Activated CD8-positive, alpha-beta memory T cell treated with anti-CD3 and anti-CD28 coated beads, Interleukin-2, amount 10 ng/mL, durations not matched to agents 7 days and 5 days (primary cell): ENCODE measurements at places on chromosomes 13 and 19. TPM values are rescaled to one million over a fixed set of nuclear protein-coding genes. Genes with fewer than 3 reads are reported as not detected.

Gene CYP2F1
- not detected for total RNA-seq

DNA sequence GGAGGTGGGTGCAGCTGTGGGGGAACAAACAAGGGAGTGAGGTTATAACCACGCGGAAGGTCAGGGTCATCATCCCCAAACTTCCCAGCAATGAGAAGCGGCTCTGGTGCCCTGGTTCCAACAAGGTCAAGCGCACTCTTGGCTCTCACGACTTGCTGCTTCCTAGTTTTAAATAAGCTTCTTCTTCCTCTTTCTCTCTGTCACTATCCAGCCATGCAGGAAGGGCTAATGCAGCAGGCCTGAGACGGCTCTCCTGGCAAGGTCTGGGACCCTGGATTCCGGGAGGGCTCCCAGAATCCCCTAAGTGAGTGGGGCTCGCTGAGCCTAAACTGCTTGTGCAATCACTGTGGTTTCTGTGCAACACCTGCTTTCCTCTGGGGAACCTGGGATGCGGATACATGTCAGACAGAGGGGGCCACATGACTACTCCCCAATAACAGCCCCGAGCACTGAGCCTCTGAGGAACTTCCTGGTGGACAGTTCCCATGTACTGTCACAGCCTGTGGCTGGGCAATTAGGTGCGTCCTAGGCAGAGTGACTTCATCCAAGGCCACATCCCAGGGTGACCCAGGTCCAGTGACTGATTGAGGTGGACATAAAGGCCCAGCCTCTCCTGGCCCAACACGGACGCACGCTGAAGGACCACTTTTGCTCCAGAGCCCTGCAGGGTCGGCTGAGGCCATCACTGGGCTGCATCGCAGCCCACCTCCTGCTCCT, 24.2 kb downstream of the VRK3 start:
- peaks cover 45% of the 10 kb centered on the region for H3K36me3 ChIP-seq
- H3K4me1 ChIP-seq, result peaks cover 38% of the 10 kb centered on the region
- no peak overlapping the region for H3K4me3 ChIP-seq
- no peak overlapping the region for H3K27ac ChIP-seq
- no peaks in the 10 kb centered on the region for H3K27me3 ChIP-seq

DNA sequence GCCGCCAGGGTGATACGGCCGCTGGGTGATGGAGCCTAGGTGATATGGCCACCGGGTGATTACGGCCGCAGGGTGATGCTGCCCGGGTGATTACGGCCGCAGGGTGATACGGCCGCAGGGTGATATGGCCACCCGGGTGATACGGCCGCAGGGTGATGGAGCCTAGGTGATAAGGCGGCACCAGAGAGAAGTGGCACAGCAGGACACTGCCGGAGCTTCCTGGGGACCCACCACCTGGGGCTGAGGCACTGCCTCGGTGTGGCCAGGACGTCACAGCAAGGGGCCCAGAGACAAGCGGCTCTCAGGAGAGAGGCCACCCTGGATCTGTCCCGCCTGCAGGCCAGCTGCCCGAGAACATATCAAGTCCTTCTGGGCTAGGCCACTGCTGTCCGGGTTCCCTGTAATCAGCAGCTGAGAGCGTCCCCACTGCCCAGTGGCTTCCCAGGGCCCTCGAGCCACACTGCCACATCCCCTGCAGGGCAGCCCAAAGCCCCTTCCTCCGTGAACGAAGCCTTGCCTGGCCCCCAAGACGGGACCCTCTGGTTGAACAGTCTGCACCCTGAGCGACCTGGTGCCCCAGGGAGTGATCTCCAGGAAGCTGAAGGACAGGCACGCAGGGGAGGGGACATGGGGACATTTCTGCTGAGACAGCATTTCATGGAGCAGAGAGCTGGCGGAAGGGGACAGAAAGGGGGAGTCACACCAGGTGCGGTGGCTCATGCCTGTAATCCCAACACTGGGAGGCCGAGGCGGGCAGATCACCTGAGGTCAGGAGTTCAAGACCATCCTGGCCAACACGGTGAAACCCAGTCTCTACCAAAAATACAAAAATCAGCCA, 22.1 kb downstream of the ZNF787 start:
- H3K4me3 ChIP-seq, result no peak overlapping the region
- no peaks in the 10 kb centered on the region for H3K4me1 ChIP-seq
- no peak overlapping the region for H3K27ac ChIP-seq

DNA sequence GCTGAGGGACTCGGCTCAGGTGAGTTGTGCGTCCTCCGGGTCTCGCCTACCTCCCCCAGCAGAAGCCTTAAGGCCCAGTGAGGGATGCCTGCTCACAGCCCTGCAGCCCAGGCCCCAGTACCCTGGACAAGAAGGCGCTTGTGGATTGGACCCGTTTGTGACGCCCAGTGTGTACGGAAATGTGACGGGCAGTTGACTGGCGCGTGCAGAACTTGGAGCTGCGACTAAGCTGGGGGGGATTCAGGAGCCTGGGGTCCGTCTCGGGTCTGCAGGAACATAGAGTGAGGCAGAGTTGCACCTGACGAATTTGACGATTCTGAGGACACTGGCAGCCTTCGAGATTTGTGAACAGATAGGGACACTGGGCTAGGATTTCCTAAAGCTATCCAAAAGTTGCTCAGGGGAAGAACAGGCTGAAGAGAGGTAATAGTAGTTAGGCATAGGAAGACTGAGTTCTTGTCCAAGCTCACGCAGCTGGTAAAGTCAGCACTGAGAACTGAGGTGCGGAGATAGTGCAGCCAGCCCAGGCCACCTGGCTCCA, 519 bp downstream of the ZNF551 start:
- no peak for DNase-seq
- H3K36me3 ChIP-seq, result peaks cover 61% of the 10 kb centered on the region
- H3K4me3 ChIP-seq, result peak overlapping the region; percentile 95
- no peaks in the 10 kb centered on the region for H3K27me3 ChIP-seq
- H3K27ac ChIP-seq, result peak overlapping the region; percentile 90

GRCh38 chr13:48731001-48731658, 77.4 kb downstream of the CYSLTR2 start:
- no peaks in the 10 kb centered on the region for H3K36me3 ChIP-seq
- no peak overlapping the region for H3K4me3 ChIP-seq
- DNase-seq, result no peak
- H3K4me1 ChIP-seq, result peaks cover 8% of the 10 kb centered on the region
- H3K27ac ChIP-seq, result no peak overlapping the region
- H3K27me3 ChIP-seq, result peaks cover 2% of the 10 kb centered on the region

Gene PGLYRP1
- total RNA-seq, result not detected

GRCh38 chr19:45884682-45885555, 1.0 kb downstream of the IRF2BP1 start:
- peak overlapping the region; percentile 62 for H3K4me3 ChIP-seq
- peaks cover 2% of the 10 kb centered on the region for H3K27me3 ChIP-seq
- peak; percentile 48 for DNase-seq
- peaks cover 26% of the 10 kb centered on the region for H3K4me1 ChIP-seq
- no peaks in the 10 kb centered on the region for H3K36me3 ChIP-seq
- H3K27ac ChIP-seq, result no peak overlapping the region

- DNase-seq, result no peak
- no peaks in the 10 kb centered on the region for H3K36me3 ChIP-seq
- H3K4me3 ChIP-seq, result no peak overlapping the region
- no peaks in the 10 kb centered on the region for H3K4me1 ChIP-seq
Measured at GRCh38 chr13:90321281-90321931, 1026.1 kb upstream of the MIR17HG start.

DNA sequence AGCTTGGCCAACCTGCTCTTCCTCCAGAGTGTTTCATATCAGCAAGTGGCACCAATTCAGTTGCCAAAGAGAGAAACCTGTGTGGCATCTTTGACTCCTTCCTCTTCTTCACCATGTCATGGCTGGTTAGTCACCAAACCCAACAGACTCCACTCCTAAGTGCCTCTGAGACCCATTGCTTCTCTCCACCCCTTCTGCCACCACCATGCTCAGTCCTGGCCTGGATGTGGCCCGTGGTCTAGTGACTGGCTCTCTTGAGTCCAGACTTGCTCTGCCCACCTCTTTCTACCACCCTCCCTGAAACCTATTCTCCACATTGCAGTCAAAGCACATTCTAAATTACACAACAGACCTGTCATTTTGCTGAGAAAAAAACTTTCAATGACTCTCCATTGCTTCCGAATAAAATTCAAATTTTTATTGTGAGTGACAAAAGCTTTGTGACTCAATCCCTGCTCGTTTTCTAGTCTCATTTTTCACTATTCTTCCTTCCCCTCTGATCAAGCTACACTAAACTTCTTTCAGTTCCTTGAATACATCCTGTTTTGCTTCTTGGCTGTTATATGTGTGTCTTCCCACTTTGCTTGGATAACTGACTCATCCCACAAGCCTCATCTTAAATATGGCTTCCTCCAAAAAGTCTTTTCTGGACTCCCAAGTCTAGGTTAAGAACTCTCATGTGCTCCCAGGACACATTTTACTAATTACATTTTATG, 12.0 kb upstream of the TNFSF11 start:
- H3K27me3 ChIP-seq, result no peaks in the 10 kb centered on the region
- peaks cover 8% of the 10 kb centered on the region for H3K4me1 ChIP-seq
- H3K4me3 ChIP-seq, result no peak overlapping the region
- no peak for DNase-seq
- peaks cover 13% of the 10 kb centered on the region for H3K36me3 ChIP-seq

- peaks cover 19% of the 10 kb centered on the region for H3K4me1 ChIP-seq
- peaks cover 15% of the 10 kb centered on the region for H3K36me3 ChIP-seq
- no peak for DNase-seq
- no peak overlapping the region for H3K4me3 ChIP-seq
- no peaks in the 10 kb centered on the region for H3K27me3 ChIP-seq
- H3K27ac ChIP-seq, result no peak overlapping the region
Measured at GRCh38 chr19:10122045-10122444, 2.3 kb upstream of the EIF3G start.

DNA sequence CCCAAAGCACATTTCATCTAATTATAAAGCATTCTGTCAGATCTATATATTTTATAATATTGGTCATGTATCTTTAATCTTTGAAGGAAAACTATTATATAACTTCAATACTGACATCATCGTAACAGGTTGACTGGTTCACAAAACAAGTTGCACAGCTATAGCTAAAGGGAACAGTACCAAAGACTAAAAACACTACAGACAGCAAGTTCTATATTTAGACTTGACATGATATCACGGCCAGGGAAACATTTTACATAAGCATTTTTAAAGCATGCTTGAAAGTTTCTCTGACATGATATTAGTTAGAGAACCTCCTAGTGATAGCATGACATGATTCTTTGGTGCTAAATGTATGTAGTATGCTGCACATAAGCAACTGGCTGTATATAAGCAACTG, 182.5 kb downstream of the NDFIP2 start:
- H3K27me3 ChIP-seq, result peaks cover 20% of the 10 kb centered on the region
- H3K27ac ChIP-seq, result no peak overlapping the region
- no peak overlapping the region for H3K4me3 ChIP-seq
- no peaks in the 10 kb centered on the region for H3K36me3 ChIP-seq
- H3K4me1 ChIP-seq, result peaks cover 2% of the 10 kb centered on the region

DNA sequence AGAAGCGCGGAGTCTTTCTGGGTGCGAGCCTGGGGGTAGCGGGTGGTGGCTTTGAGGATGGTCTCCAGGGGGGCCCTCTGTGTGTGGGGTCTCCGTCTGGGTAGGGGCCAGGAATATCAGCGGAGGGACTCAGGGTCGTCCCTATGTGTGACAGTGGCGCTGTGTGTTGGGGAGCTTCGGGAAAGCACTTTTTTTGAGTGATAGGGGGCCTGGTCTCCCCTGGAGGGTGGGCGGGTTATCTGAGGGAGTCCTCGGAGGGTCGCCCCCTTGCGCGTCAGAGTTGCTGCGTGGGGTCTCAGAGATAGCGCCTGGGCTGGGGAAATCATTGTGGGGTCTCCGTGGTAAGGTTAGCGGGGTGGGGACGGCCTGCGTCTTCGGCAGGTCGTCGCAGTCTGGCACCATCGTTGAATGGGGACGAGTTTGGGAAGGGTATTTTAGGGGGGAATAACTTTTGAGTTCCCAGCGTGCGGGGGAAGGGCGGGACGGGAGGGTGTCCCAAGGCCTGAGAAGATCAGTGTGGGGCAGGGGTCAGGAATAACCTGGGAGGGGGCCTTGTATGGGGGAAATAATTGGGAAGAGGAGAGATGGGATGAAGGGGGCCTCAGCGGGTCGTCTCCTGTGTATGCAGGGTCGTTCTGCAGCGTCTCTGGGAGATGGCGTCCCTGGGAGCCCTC, 857 bp downstream of the IER2 start:
- peak overlapping the region; percentile 96 for H3K4me3 ChIP-seq
- H3K27me3 ChIP-seq, result no peaks in the 10 kb centered on the region
- peaks cover 28% of the 10 kb centered on the region for H3K36me3 ChIP-seq
- peaks cover 21% of the 10 kb centered on the region for H3K4me1 ChIP-seq
- DNase-seq, result peak; percentile 61
- H3K27ac ChIP-seq, result peak overlapping the region; percentile 91

GRCh38 chr13:38602266-38602665, 84.6 kb upstream of the FREM2 start:
- H3K27me3 ChIP-seq, result peaks cover 4% of the 10 kb centered on the region
- no peaks in the 10 kb centered on the region for H3K36me3 ChIP-seq
- DNase-seq, result no peak

DNA sequence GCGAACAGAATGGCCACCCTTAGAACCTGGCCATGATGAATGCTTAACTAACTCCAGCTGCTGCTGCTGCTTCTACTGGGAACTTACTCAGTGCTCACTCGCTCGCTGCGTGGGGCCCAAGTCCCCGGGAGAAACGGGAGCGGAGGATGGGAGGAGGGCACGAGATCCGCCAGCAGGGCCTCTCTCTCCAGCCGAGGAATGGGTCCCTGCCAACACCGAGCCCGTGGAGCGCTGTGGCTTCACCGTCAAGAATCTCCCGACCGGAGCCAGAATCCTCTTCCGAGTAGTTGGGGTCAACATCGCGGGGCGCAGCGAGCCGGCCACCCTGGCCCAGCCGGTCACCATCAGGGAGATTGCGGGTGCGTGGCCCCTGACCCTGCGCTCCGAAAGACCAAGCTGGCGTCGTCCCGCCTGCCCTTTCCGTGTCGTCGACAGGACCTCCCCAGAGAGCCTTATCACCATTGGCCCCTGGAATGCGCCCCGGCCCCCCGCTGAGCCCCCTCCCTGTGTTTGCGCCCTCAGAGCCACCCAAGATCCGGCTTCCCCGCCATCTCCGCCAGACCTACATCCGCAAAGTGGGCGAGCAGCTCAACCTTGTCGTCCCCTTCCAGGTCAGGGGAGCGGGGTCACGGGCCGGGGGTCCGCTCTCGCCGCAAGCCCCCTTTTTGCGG, 17.8 kb upstream of the EMC10 start:
- H3K27ac ChIP-seq, result no peak overlapping the region
- H3K4me3 ChIP-seq, result no peak overlapping the region
- H3K27me3 ChIP-seq, result peaks cover 3% of the 10 kb centered on the region
- DNase-seq, result no peak

DNA sequence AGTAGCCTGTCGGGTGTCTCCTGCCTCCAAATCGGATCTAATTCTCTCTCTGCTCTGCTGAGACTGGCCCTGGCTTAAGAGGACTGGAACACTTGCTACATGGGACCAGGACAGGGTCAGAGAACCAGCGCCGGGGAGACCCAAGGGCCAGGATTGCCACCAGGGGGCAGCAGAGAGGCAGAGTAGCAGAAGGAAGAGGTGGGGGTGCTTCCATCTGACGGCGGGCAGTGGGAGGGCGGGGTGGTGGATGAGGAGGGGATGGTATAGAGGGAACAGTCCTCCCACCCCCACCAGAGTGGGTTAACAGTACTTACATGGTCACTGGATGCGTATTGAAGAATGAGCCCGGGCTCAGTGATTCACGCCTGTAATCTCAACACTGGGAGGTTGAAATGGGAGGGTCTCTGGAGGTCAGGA, 11.9 kb downstream of the SELENOW start:
- H3K36me3 ChIP-seq, result peaks cover 1% of the 10 kb centered on the region
- no peak overlapping the region for H3K4me3 ChIP-seq
- peak; percentile 84 for DNase-seq
- no peak overlapping the region for H3K27ac ChIP-seq
- H3K27me3 ChIP-seq, result no peaks in the 10 kb centered on the region

Gene LRRC8E
- total RNA-seq, result not detected

Gene HTR2A
- not detected for total RNA-seq
